Stimulated activated CD8-positive, alpha-beta memory T cell treated with anti-CD3 and anti-CD28 coated beads, Interleukin-15, amount 100 ng/mL, for 4 hours (primary cell): ENCODE measurements at places on chromosomes 16 and 17.

DNA sequence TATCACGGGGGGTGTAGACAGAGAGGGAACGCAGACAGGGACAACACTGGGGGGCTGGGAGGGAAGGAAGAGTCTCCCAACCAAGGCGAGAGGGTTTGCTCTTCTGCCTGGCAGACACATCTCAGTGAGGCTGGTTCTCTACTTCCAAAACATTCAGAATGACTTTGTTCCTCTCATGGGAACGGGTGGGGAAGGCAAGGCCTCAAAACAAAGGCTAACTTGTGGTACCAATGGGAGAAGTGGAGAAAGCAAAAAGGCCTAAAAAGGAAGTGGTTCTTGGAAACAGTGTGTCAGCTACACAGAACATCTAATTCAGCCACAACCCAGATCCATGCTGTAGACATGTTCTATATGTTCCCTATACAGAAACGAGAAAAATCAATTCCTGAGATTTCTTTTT, 7.5 kb downstream of the FLOT2 start:
- DNase-seq: no peak

DNA sequence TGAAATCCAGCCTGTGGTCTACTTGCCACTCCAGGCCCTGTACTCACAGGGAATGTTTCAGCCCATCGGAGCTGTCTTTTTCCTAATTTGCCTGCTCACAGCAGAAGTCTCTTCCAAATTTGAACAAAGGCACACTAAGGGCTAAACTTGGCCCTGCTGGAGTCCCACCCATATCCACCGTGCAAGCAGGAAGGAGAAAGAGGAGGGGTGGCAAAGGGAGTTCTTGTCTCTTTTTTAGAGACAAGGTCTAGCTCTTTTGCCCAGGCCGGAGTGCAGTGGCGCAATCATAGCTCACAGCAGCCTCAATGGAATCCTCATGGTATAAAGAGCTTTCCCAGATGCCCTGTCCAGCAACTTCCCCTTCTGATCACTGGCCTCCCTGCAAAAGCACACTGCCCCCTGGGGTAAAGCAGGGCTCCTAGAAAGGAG, 2.7 kb upstream of the PRM1 start:
- DNase-seq: no peak

GRCh38 chr16:17330044-17330443, 140.7 kb downstream of the XYLT1 start:
- DNase-seq: no peak

- no peak for DNase-seq
These were observed 109.1 kb upstream of the ZNF750 start for GRCh38 chr17:82948957-82949356.

DNA sequence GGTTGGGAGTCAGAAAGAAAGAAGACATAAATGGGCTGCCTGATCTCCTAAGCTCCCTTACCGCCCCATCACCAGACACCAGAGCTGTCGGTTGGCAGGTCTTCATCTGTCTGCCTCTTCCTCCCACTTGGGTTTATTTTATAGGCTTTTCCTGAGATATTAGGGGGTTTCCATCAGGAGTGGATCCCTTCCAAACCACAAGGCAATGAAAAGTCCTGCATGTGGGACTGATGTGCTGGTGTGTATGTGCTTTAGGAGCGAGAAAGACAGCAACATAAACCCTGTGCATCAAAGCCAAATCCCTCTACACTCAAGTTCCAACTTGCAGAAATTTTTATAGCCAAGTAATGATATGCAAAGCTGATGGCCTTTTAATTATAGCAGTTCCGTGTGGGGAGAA, 389.5 kb downstream of the SLC39A11 start:
- no peak for DNase-seq

DNA sequence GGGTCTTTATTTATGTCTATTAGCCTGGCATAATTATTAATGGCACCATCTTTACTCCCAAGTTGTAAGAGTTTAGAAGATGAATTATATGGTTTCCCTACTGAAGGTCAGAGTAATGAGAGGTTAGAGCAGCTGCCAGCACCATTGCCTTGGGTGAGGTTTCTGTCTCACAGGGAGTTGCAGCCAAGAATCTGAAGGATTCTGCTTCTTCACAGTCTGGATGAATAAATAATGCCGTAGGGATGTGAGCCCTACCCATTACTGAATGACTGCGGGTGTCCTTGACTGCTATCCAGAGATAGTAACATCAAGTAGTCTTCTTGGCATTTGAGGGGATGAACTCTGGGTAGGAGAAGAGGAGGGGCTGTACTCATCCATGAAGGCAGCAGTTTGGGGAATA, 52.8 kb upstream of the SMIM36 start:
- DNase-seq: no peak

DNA sequence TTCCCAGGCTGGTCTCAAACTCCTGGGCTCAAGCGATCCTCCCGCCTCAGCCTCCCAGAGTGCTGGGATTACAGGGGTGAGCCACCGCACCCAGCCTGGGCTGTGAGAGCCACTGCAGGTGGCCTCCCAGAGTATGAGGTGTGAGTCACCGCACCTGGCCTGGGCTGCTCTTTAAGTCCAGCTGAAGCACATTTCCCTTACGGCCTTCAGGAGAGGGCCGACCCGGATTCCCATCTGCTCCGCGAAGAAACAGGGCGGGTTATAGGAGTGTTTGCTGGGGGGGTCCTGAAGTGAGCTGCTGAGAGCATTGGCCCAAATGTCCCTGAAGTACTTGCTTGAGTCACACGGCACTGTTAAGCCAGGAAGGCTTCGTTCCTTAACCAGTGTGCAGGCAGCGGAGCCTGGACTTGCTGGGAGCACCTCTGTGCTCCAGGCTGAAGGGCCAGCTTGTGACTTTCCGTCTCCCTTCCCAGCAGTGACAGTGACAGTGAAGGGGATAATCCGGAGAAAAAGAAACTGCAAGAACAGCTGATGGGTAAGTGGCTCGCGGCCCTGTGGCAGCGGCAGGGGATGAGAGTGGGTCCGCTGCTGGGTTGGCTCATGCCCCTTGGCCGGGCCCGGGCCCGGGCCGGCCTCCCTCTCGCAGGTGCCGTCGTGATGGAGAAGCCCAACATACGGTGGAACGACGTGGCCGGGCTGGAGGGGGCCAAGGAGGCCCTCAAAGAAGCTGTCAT, 7.2 kb downstream of the VPS4A start:
- no peak for DNase-seq

DNA sequence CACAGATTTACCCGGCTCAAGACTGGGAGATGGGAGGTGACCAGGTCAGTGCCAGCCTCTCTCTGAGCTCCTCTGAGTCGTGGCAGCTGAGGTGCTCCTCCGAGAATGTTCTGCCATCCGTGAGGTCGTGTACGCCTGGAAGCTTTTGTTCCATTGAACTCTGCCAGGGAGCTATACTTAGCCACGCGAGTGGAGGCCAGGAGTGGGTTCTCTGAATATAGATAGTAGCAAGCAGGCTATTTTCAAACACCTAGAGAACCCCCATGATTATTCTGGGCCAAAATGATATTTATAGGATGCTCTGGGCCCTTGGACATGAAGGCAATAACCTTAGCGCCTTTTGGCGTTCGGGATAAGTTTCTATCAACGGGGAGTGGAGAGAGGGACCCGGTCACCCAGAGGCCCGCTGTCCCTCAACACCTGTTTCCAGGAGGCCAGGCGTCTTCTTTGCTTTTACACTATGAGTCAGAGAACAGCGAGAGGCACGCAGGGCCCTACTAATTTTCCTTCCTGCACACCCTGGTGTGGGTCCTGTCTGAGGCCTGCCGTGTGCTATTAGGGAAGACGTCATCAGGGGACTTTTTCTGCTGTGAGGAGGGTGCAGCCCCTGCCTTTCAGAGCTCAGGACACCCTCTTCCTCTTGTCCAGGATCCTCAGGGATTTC, 11.0 kb upstream of the MVD start:
- DNase-seq: no peak

DNA sequence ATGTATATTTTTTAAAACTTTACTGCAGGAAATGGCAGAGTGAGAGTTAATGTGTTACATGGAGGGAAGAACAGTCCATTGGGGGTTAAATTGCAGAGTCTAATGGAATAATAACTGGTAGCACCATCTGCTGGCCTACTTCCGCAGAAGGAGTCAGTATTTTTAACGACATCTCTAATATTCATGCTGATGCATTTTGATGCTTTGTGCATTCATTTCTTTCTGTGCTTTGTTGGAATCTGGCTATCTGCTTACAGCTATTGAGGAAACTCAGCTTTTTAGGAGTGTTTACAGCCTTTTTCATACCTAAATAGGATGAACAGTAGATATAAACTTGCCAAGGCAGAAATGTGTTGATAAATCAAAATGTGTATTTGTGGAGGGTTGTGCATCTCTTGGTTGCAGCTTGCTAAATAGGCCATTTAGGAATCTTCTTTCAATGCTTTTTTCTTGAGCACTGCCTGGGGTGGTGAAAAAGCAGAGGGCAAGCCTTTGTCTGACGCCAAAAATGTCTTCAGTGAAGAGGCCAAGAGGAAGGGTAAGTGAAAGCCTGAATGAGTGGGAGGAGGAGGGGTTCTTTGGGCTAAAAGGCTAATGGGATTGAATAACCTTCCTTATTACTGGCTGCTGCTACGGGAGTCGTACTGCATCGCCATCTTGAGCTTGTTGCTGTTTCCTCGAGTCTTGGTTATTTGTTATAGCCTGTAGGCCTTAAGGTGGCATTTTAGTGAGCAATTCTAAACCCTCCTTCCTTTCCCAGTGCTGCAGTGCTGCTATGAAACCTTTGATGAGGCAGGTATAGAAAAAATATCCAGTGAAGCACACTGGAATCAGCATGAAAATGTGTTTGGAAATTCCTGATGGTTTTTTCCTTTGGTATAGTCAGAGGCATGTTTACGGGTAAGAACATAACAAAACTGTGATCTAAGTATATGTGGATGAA, 153.3 kb downstream of the CHD9 start:
- no peak for DNase-seq

GRCh38 chr16:275041-275641, 603 bp downstream of the RGS11 start:
- no peak for DNase-seq

- DNase-seq: no peak
These were observed 80.7 kb downstream of the MPRIP start for GRCh38 chr17:17122781-17123483.

DNA sequence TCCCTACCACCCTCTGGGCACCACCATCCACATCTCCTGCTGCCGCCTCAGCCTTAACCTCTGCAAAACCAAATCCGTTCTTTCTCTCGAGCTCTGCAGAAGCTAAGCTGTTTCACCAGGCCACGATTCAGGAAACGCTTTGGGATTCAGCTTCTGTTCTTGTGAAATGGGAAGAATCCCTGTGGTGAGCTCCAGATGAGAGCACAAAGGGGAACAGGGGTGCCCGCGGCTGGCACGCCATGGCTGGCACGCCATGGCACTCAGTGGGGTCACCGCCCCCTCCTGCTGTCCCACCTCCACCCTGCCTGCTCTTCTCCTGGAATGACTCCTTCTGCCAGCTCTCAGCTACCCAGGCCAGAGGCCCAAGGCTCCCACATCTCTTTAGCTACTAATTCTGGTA, 5.7 kb downstream of the QPRT start:
- no peak for DNase-seq

GRCh38 chr16:56793492-56793891, 63.6 kb downstream of the NUP93 start:
- DNase-seq: no peak

DNA sequence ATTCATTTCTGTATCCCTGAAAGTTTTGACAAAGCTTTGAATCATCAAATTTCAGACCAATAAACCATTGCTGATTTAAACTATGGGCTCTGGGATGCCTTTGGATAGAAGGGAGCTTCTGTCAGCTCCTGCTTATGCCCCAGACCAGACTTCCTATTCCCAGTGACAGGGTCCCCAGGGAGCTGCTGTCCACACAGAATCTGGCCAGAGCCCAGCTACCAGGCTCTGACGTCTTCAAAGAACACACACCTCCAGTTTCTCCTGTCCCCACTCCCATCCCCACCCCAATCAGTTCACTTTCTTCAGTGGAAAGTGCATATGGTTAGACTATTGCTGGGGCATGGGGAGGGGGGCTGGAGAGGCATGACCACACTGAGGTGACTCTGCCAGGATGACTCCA, 51.6 kb upstream of the SREBF1 start:
- no peak for DNase-seq

DNA sequence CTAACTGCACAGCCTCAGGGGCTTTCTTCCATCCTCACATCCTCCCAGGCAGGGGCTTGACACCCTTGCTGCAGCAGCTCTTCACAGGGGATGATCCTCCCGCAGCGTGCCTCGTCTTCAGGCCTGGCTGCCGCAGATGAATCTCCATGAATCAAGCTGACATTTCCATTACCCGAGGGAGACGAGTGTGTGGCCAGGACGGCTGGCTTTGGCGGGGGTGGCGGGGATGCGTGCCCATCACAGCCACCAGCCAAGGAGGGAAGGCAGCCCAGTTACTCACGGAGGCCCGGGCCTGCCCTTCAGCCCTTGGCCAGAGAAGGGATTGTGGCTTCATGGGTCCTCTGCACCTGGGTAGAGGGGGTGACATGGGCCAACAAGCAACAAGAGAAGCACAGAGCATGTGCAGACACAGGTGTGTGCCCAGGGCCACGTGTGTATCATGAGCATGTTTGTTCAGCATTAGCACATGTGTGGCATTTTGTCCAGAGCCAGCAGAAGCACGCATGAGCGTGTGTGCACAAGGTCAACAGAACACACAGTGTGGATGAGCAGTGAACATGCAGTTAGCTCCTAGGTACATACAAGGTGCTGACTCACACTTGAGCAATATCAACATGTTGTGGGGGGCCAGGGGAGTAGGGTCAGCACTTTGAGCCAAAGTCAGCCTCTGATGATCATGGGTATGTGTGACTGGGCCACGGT, 236.4 kb downstream of the KATNIP start:
- no peak for DNase-seq

DNA sequence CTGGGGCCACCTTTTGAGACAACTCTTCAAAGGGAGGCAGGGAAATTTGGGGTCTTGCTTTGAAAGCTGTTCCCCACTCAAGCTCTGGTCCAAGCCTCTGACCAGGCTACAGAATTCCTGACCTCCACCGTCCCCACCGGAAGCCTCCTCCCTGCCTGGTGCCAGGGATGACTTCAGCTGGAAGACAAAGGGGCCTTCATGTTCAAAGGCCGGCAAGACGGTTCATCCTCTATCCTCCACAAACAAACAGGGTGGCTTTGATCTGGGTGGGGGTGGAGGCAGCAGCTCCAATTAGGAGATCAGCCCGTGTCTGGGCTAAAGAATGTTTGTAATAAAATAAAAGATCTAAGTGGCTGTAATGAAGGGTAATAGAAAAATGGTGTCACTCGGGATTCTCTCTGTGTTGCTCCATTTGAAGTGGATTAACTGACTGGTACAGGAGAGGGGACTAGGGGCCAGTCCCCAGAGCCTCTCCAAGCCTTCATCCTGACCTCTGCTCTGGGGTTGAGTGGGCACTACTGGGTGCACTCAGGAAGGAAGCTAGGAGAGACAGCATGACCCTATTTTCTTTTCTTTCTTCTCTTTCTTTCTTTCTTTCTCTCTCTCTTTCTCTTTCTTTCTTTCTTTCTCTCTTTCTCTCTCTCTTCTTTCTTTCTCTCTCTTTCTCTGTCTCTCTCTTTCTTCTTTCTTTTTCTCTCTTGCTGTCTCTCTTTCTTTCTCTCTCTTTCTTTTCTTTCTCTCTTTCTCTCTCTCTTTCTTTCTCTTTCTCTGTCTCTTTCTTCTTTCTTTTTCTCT, 27.5 kb upstream of the NKD1 start:
- DNase-seq: no peak

GRCh38 chr16:23668873-23669272, 9.8 kb upstream of the PLK1 start:
- no peak for DNase-seq

GRCh38 chr17:77297693-77298666, 157.2 kb downstream of the SEC14L1 start:
- DNase-seq: no peak
